ENCODE measurements at places on chromosomes 3 and 15.

GRCh38 chr3:81497572-81498251, 263.7 kb downstream of the GBE1 start:
- DNase-seq = no peak

DNA sequence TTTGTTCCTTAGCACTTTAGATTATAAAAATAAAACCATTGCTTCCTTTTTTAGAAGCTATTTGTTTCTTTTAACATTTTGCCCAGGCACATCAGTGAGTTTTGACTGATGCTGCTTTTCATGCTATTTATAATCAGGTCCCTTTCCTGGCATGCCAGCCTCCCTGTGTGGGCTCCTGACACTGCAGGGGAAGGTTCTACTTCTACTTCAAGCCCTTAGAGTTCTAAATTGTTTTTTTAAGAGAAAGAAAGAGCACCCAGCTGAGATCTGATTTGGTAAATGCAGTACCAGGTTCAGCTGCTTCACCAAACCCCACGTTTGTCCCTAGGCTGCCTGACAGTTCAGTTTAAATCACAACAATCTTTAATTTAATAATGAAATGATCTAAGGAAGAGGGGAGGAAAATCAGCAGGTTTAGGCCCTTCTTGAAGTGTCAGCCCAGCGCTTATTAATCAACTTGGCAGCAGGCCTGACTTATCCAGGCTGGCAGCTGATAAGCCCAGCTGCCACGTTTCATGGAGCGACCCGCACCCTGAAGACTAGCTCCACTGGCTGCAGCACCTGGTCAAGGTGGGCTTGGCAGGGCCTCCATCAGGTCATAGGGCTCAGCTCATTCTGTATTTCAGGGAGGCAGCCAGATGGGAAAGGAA, 29.0 kb downstream of the HGD start:
- DNase-seq = no peak

- no peak for DNase-seq
These were observed 2.9 kb downstream of the CCR3 start for GRCh38 chr3:46245146-46245545.

DNA sequence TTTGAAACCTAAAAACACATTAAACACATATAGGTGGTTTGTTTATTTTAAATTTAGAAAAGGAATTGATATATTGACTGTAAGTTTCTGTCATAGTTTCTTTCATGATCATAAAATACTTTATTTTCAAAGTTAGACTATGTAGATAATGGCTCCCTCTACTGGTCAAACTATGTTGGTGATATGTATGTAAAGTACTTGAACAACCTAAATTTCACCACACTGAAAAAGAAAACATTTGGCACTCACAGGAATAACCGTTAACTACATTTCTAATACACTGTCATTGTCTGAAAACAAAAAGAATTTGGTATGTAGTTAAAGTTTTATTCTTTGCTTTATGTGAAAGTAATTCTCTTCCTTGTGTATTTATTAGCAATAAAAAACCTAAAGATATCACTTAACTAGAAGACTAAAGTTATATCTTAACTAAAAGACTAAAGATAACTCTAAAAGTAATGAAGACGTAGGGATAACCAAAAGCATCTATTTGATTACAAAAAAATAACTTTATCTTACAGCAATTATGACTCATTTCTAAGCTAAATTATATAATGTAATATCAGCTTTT, 427.5 kb downstream of the VGLL3 start:
- no peak for DNase-seq

DNA sequence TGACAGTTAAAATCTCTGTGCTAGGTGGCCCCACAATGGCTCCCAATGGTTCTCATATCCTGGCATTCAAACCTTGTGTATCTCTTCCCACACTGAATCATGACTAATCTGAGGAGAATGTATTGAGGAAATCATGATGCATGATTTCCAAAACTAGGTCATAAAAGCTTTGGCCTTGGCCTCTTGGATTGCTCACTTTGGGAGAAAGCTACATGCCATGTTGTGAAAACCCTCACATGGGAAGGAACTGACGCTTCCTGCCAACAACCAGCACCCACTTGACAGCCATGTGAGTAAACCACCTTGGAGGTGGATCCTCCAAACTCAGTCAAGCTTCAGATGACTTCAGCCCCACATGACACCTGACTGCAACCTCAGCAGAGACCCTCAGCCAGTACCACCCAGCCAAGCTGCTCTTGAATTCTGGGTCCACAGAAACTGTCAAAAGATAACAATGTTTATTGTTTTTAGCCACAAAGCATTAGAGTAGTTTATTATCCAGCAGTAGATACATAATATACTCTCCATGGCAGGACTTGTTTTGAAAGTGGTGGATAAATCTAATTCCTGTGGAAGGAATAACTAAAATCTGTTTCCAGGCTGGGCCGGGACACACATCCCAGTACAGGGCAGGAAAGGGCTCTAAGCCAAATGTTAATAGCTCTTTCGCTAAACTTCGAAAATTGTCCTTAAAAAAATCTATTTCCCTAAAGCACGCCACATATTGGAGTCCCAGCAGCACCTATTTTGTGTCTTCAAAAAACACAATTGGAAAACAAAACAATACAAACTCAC, 1.0 kb upstream of the ZNF620 start:
- no peak for DNase-seq

- no peak for DNase-seq
These were observed 96.3 kb downstream of the ZNF385D start for GRCh38 chr3:21654662-21655061.

DNA sequence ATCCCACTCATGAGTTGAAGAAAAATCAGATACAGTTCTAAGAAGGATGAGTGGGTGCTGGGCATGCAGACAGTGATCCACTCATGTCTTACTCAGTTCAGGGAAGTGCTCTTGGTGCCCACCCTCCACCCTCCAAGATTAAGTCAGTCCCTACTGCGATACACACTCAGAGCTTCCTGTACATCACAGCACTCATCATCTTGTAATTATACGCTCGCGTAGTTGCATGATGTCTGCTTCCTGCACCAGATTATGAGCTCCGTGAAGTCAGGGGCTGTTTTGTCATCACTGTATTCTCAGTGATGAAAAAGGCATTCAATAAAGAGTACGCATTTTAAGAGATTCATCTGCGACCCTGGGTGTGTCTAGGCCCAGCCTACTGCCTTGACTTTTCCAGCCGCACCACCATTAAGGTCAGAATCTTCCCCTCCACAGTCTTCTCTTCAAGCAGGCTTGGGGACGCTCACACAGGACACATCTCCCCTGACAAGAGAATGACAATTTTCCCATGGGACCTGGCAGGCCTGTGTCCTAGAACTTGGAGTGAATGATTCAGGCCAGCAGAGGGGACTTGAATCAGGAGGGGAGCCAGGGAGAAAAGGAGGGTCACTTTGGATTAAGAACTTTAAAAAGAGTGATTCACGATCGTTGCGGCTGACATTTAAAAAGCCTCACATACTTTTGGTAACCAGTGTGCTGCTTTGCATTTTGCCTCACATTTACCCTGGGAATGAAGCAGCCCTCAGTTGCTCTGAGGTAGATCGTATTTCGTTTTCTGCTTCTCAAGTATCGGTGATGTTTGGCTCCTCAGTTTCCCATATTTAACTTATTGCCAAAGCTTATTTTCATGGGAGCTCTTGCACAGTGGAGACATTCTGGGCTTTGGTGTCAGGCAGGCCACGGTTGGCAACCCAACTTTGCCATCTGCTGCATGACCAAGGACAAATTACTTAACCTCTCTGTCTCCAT, 7.9 kb upstream of the PDE8A start:
- DNase-seq = no peak

GRCh38 chr15:76584868-76585575, 248.4 kb downstream of the ISL2 start:
- no peak for DNase-seq

DNA sequence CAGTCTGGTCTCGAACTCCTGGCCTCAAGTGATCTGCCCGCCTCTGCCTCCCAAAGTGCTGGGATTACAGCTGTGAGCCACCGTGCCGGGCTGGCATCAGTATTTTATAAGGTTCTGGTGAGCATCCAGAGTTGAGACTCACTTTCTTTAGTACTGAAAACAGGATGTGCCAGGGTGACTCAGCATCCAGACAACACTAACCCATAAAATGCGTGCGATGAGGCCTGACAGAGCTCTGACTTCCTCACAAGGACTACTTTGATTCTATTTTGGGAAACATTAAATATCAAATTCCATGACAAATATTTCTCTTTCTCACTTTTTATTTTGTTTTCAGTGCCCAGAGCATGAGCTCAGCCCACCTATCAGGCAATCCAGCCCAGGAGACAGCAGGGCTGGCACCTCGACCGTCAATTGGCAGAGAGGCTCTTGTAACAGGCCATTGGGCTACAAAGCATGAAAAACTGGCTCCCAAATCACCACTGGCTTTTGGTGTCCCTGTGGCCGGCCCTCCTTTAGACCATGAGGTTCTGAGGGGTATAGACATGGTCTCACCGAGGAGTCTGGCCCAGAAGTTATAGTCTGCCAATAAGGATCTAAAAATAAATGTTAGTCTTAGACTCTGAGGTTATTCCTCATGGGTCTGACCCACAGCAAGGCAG, 75.0 kb downstream of the FEM1B start:
- DNase-seq = no peak

GRCh38 chr3:183794452-183794851, 30.9 kb downstream of the MAP6D1 start:
- DNase-seq = no peak

DNA sequence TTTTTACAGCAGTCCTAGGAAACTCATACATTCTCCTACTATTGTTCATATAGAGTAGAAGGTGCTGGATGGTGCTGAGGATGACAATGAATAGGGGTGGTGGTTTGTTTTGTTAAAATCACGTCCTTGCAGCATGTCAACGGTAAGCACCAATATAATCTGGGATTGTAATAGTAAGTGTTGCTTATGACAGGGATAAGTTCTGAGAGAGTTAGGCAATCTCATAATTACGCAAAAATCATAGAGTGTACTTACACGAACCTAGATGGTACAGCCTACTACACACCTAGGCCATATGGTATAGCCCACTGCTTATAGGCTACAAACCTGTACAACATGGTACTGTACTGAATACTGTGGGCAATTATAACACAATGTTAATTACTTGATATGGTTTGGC, 64.3 kb upstream of the TSPAN3 start:
- DNase-seq = no peak

DNA sequence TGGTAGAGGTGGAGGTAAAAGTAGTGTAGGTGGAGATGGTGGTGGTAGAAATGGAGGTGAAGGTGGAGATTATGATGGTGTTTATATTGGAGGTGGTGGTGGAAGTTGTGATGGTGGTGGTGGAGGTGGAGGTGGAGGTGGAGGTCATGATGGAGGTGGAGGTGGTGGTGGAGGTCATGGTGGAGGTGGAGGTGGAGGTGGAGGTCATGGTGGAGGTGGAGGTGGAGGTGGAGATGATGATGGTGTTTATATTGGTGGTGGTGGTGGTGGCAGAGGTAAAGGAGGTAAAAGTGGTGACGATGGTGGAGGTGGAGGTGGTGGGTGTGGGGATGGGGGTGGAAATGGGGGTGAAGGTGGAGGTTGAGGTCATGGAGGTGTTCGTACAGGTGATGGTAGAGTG, 107.8 kb downstream of the ASB7 start:
- DNase-seq = no peak

DNA sequence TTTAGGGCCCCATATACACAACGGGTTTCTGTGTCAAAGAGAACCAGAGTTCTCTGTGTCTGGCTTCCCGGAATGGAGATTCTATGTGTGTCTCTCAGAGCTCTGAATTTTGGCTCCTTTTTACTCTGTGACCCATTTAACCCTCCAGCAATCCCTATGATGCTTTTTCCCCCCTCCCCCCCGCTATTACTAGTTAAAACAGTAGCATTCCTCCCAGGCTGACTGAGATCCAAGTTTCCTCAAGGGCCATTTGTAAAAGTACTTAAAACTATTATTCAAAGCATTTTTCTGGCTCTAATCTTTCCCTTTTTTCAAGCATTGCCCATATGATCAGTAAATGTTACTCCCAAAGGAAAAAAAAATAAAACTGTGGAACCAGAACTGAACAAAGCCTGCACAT, 6.6 kb upstream of the STAC start:
- no peak for DNase-seq

GRCh38 chr3:94114666-94115065, 51.8 kb downstream of the NSUN3 start:
- no peak for DNase-seq

GRCh38 chr3:74470313-74470712, 144.1 kb downstream of the CNTN3 start:
- no peak for DNase-seq

- DNase-seq = no peak
These were observed 55.8 kb downstream of the ADCY5 start for GRCh38 chr3:123392871-123393620.

GRCh38 chr3:57048052-57048671, 12.3 kb upstream of the SPATA12 start:
- DNase-seq = no peak

GRCh38 chr3:22886439-22887068, 316.6 kb upstream of the UBE2E2 start:
- no peak for DNase-seq

DNA sequence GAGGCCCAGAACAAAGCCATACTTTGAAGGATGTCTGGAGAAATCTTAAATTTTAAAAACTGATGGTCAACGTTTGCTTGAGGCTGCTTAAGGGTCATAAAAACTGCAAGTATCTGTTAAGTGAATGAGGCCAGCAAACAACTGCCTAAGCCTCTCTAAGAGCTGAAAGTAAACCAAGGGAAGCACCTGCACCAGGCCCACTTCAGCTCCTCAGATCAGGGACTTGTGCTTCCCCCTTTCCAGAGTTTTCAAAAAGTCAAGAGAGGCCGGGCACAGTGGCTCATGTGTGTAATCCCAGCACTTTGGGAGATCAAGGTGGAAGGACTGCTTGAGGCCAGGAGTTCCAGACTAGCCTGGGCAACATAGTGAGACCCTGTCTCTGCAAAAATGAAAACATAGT, 9.1 kb downstream of the FBXL22 start:
- DNase-seq = no peak

DNA sequence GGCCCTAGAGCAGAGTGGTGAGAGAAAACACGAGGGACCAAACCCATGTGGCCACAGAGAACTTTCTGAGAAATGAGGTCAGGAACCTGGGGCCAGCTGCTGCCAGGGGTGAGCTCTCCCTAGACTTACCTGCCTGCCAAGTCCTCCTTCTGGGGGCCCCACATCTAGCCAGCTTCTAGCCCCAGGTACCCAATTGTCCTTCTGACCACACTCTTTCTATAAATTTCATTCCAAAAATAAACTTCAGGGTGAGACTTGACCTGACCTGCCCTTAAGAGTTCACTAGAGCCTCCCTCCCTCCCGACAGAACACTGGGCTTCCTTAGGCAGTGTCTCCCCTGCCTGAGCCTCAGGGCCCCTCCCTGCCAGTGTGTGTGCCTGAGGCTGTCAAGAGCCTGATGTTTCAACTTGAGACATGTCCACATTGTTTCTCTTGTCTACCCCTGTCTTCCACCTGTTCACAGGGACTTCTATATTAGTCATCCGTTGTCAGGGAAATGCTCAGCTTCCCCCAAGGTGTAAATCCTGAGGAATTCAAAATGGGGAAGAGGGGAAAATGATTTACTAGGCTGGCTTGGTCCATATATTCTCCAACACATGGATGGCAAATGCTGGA, 312.8 kb upstream of the TLE3 start:
- no peak for DNase-seq

GRCh38 chr15:72206677-72207000, 9.1 kb upstream of the GRAMD2A start:
- DNase-seq = no peak

GRCh38 chr3:131716007-131716406, 213.2 kb upstream of the MRPL3 start:
- no peak for DNase-seq

Measured in stimulated activated CD8-positive, alpha-beta memory T cell treated with anti-CD3 and anti-CD28 coated beads, Interleukin-12 subunit alpha, Interleukin-12 subunit beta, amount 100 ng/mL, for 4 hours (primary cell).